D341Med (cell line): ENCODE measurements at places on chromosomes 12 and 14.
A peak's percentile ranks its signal among the peaks of the same experiment; 100 is the strongest.

GRCh38 chr12:124566997-124567672 is at the start of gene NCOR2:
TSS of gene NCOR2 (minus strand) at chr12:124567612. CDS start at chr12:124495251, 72,361 bp downstream.
- peak; percentile 66 for DNase-seq

DNA sequence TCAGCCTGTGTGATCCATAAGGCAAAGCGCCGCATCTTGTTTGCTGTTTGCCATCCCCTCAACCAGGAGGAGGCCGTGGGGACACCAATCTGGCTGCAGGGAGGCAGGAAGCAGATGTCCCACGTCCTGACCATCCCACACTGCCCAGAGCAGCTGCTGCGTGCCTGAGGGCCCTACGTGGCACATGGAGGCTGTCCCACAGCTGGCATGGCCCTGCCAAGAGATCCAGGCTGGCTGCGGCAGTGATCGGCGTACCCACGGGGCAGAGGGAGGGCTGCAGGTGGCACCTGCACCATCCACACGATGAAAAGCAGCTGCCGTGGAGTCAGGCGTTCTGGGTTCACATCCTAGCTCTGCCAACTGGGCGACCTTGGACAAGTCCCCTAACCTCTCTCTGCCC is 42.0 kb downstream of the NCOR2 start:
- DNase-seq: no peak

DNA sequence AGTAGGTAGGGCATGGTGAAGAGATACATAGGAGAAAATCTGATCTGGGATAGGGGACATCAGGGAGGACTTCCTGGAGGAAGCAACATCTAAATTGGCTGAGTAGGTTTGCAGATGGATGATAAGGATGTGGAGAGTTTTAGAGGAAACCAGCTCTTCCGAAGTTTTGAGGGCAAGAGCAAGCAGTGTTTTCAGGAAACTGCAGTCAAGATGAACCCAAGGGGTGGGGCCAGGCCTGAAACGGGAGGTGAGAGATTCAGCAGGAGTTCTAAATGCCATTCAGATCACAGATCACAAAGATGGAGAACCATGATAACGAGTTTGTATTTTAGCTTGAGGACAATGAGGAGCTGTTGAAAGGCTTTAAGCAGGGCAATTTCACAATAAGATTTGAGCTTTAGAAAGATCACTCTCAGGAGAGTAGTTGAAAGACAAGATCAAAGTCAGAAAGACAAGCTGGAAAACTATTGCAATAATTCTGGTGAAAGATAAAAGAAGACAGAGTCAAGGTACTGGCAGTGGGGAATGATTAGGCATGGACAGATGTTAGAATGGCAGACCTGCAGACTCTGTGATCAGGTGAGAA is 70.1 kb upstream of the PLXNC1 start:
- no peak for DNase-seq

DNA sequence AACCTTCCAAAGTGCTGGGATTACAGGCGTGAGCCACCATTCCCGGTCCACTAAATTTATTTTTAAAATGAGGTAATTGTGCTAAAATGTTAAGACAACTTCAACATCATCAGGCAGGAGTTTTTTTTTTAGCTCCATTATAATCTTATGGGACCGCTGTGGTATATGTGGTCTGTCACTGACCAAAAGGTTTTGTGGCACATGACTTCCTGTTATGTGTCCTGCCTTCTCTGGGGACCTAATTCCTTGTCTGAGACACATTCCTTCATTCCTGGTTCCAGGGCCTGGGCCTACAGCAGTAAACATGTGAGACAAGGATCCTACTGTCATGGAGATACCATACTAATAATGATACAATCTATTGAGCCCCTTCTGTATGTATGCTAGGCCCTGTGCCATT is 4.9 kb downstream of the TEX52 start:
- DNase-seq: no peak
